M059J (cell line): ENCODE measurements at places on chromosomes 7 and 10. TPM values are rescaled to one million over a fixed set of nuclear protein-coding genes. Genes with fewer than 3 reads are reported as not detected.
A peak's percentile ranks its signal among the peaks of the same experiment; 100 is the strongest.

DNA sequence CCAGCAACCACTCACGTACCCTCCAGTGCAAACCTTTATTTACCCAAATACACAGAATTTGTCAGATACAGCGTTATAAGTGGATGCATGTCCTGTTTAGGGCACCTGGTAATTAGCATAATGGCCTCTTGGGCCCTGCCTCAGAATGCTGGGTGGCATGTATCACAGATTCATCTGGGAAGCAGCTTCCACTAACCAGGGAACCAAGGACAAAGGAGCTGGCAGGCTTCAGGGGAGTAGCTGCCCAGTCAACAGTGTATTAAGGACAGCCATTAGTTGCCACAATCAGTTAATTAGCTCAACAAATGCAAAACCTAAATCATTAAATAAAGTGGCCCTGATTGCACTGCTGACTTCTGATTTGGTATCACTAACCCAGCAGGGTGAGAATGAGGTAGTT, 105.7 kb downstream of the RAPGEF5 start:
- DNase-seq = no peak

The EBLN1 gene
- total RNA-seq = 0.17 TPM in 1 of 2 replicates, not detected in the other

The CFAP70 gene
- not detected in 2 replicates for total RNA-seq

- no peak for DNase-seq
These were observed 710 bp upstream of the LDB3 start for GRCh38 chr10:86667421-86668181.

- peak; percentile 43 for DNase-seq
These were observed at the start of gene CASD1 for GRCh38 chr7:94509264-94509886. Gene CASD1, plus strand, starts transcription at chr7:94509809. Its CDS starts 276 bp downstream, at chr7:94510085.

The SPDYE8 gene
- total RNA-seq = not detected in 2 replicates

The EPHA1 gene
- total RNA-seq = 0.20 and 0.30 TPM in 2 replicates

DNA sequence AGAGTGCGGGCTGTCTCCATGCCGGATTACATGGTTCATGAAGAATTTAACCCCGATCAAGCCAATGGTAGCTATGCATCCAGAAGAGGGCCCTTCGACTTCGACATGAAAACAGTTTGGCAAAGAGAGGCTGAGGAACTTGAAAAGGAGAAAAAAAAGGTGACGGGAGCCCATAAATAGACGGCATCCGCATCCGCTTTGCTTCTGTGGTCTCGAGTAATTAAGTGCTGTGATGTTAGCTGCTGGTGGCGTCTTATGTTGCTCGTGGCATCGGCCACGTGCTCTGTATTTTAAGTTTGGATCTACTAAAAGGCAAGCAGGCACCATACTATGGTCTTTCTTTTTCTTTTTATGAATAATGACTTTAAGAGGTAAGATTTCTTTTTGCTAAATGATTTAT, 11.1 kb downstream of the C7orf57 start:
- DNase-seq = no peak

- DNase-seq = peak; percentile 42
These were observed 2.5 kb upstream of the KPNA7 start for GRCh38 chr7:99210265-99210970.

The DDX56 gene
- 63.2 and 68.6 TPM in 2 replicates for total RNA-seq

The IDI2 gene
- not detected in 2 replicates for total RNA-seq

- DNase-seq = no peak
These were observed 351.4 kb downstream of the MDFIC start for GRCh38 chr7:115273139-115273772.

GRCh38 chr7:99006739-99007424, 128.6 kb downstream of the TRRAP start:
- no peak for DNase-seq

The ARHGAP22 gene
- total RNA-seq = 11.5 and 18.9 TPM in 2 replicates

The ENTPD1 gene
- 0.02 TPM in 1 of 2 replicates, not detected in the other for total RNA-seq

DNA sequence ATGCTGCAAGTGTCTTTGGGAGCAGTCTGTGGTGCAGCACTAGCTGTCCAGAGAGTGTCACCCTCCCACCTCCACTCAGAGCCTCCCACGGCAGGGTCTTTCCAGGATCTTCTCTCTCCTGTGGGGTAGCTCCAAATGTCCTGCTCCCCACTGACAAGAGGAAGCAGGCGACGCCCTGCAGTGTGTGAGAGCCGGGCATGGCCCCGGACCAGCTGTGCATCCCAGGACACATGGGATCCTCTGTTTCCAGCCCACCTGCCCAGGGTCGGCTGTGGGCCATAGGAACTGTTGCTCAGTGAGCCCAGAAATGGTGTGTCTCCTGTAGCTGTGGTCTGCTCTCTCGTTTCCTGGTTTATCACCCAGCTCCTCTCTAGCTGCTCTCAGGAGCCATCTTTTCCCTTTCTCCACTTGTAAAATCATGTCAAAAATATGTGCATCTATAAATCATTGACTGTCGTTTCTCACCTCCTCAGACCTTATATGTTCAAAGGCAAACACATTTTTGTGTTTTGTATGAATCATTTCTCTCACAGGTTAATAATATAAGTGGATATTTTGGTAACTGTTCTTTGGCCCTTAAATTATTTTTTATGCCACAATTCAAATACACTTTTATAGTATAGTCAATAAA, 74.9 kb downstream of the VWC2 start:
- no peak for DNase-seq

The NYAP1 gene
- total RNA-seq = 0.02 TPM in 1 of 2 replicates, not detected in the other

DNA sequence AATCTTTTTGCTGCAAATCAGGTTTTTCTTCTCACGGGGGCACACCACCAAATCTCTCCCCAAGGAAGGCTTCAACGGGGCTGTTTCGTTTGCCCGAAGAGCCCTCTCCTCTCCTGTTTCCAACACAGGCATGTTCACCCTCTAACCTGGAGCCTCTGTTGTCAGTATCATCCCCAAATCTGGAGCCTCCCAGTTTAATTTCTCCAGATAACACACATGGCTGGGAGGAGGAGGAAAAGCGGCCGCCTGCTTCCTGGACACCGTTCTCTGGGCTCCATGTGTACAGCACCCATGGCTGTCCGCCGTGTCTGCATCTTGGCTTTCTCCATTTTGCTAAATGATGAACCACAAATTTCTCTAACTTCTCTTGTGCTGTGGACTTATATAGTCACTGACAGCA, 214.5 kb downstream of the DIP2C start:
- no peak for DNase-seq

- DNase-seq = no peak
These were observed 12.8 kb upstream of the WIPF3 start for GRCh38 chr7:29793507-29793906.

DNA sequence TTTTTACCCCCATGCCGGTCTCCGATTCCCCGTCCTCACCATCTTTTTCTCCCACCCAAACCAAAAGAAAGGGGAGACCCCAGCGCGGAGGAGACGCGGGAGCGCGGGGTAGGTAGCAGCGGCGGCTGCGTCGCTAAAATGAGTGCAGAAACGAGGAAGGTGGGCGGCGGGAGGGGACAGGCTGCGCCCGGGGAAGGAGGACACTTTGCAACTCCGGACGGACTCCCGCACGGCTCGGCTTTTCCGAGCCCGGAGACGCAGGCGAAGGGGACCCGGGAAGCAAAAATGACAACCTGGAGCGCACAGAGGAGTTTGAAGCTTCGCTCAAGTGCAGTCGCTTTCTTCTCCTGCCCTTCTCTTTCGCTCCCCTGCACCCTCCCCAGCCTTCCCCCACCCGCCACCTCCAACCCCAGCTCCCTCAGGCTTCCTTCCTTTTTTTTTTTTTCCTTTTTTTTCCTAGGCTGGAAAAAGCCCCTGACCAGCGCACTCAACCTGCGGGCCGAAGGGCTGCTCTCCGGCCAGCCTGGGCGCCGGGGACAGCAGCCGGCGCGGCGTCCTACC, 453 bp downstream of the SFMBT2 start:
- DNase-seq = no peak

DNA sequence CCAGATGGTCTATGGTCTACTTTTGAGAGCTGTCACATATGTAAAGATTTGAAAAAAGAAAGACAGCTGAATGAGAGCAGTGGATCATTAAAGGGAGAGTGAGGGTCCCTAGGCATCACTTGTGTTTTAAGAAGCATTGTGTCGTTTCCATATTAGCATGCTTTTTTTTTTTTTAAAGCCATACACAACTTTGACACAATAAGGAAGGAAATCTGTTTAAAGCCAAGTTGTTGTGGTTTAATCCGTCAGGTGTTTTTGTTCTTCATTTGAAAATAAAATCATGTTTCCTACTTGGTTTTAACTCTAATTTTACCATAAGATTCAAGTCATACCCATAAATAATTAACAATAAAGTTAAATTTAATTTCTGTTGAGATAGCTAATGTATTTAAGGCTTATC, 53.5 kb downstream of the MDFIC start:
- DNase-seq = no peak

DNA sequence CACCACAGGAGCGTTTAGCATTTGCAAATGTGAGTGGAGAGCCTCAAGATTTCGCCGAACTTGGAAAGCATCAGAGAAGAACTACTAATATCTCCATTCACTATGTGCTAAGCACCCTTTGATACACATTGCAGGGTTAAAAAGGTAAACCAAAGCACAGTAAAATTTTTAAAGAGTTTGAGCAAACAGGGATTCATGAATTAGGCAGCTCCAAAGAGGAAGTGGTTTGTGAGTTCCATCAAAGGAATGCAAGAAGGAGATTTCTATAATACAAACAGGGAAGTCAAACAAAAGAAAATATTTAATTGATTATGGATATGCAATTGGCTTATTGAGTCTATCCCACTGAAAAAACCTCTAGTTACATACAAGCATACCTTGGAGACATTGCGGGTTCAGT, 81.1 kb upstream of the TMEM72 start:
- peak; percentile 79 for DNase-seq

The GTPBP10 gene
- 30.5 and 33.8 TPM in 2 replicates for total RNA-seq

- peak; percentile 15 for DNase-seq
These were observed 116.6 kb downstream of the KLF6 start for GRCh38 chr10:3668276-3668965.

The NKX2-3 gene
- 0.12 TPM in 1 of 2 replicates, not detected in the other for total RNA-seq

The RADIL gene
- total RNA-seq = not detected in 2 replicates

The HOXA6 gene
- total RNA-seq = 3.7 TPM in 1 of 2 replicates, not detected in the other

DNA sequence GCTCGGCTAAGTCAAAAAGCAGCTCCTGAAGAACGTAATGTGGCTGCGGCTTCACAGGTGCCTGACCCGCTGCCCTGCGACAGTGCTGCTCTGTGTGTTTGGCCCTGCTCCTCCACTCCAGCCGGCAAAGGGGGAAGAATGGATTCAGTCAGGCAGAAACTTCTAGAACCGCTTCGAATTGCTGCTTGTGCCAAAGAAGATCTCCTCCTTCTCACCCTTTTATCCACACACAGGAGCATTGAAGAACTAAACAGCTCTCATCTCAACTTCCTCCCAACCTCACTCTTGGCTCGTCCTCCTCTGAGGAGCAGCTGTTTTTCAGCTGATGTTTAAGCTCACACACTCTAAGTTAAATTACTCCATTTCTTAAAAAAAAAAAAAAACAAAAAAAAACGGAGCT, 651.4 kb downstream of the INHBA start:
- no peak for DNase-seq

- DNase-seq = no peak
These were observed 63.5 kb downstream of the CAMK1D start for GRCh38 chr10:12412666-12413368.

GRCh38 chr7:138625849-138626230, 75.3 kb downstream of the SVOPL start:
- no peak for DNase-seq
